ENCODE measurements at places on chromosomes 4 and X.

DNA sequence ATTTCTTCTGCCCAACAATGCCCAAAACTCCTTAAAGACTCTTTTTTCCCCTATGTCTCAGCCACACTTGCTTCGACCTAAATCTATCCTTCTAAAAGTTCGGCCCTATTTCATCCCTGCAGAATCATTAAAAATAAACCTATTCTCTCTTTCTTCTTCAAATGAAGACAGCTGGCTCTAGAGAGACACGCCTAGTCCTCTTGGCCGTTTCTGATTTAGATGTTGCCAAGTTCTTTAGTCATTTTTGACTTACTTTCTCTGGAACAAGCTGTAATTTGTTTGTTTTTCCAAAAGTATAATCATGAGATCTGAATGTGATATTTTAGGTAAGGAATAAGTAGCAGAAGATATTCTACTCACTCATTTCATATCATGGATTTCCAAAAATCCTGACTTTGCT is 211.6 kb downstream of the CENPC start:
- no peak for DNase-seq

GRCh38 chrX:551306-551705 is 79.3 kb upstream of the SHOX start:
- DNase-seq: no peak

- no peak for DNase-seq
These were observed 78.5 kb downstream of the SCLT1 start for GRCh38 chr4:129014566-129015509.

GRCh38 chr4:108036213-108036612 is 46.5 kb downstream of the HADH start:
- peak; percentile 43 for DNase-seq

DNA sequence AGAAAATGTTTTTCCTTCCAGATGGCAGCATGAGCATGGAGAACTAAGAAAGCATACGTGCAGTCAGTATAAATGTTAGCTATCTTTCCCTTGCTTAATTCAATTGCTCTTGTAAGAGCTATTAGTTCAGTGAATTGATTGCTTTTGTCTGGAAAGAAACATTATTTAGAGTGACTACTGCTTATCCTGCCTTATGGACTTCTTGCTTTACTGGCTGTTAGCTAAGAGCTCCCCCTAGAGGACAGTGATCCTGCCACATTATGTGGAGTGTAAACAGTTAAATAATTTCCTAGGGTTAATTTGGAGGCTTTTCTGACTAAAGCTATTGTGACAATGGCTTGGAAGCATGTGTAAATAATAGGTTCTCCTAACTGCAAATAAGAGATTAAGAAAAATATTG is 1402.4 kb downstream of the FAM133A start:
- DNase-seq: no peak

Data from CD4-positive, CD25-positive, alpha-beta regulatory T cell (primary cell).